ENCODE measurements at places on chromosomes 5 and 9.

- DNase-seq = no peak
Measured at GRCh38 chr5:101461455-101461854, 558.4 kb upstream of the ST8SIA4 start.

- no peak for DNase-seq
Measured at GRCh38 chr9:34989946-34990635, 546 bp downstream of the DNAJB5 start.

DNA sequence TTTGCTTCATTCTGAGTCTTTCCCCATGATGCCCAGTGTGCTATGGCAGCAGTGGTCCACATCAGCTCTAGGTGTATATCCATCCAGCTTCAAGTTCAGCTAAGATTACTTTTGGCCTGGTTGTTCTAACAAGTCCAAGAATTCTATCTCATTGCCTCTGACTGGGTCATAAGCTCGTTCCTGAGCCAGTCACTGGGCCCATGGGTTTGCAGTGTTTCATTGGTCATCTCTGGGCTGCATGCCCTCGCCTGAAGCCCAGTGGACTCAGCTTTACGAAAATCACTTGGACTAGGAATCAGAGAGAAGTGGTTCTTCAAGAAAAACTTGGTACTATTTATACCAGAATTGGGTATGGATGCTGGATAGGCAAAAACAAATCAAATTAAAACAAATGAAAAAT, 16.1 kb upstream of the ARHGAP26 start:
- no peak for DNase-seq

- DNase-seq = no peak
Measured at GRCh38 chr5:72752909-72753308, 63.6 kb upstream of the TNPO1 start.

GRCh38 chr5:155700333-155700732, 626.6 kb upstream of the SGCD start:
- DNase-seq = peak; percentile 11

DNA sequence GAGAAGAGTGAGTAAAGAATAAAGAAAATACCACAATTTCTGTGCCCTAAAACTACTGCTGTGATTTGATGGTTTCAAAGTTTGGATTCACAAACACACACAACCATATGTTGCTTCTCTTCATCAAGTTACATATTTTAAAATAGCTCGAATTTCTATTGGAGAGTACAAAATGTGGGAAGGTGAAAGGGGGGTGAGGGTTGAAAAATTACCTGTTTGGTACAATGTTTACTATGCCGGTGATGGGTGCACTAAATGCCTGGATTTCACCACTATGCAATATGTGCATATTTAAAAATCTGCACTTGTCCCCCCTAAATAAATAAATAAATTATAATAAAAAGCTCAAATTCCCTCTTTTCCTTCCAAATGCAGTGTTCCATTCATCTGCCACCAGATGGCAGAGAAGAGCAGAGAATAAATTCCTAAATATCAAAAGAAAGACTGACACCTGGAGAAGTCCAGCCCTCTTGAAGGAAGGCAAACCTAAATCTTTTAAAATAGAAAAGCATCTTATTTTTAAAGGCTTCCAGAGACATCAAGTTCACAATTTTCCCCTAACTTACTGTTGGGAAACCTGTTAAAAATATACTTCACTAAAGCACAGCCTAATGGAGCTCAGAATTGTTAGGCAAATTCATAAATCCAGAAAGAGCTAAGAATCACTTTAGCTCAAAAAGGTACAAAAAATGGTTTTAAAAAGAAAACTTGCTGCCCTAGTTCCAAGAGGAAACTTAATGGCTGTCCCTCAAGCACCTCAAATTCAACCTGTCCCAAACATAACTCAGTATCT, 24.8 kb upstream of the HNRNPA0 start:
- no peak for DNase-seq

DNA sequence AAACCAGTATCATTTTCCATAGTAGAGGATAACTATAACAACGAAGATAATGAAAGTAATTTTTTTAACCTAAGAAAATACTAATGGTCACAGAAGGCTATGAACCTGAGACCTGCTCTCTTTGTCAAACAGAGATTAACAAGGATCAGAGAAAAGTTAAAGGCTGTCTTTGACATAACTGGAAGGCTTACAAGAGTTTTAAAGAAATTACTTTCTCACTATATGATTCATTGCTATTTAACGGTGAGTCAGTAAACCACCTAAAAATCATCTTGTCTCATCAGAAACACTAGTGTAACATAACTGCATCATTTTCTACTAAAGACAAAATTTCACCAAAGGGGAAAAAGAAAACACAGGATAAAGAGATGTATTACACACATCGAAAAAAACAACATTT, 19.3 kb downstream of the MLANA start:
- no peak for DNase-seq

DNA sequence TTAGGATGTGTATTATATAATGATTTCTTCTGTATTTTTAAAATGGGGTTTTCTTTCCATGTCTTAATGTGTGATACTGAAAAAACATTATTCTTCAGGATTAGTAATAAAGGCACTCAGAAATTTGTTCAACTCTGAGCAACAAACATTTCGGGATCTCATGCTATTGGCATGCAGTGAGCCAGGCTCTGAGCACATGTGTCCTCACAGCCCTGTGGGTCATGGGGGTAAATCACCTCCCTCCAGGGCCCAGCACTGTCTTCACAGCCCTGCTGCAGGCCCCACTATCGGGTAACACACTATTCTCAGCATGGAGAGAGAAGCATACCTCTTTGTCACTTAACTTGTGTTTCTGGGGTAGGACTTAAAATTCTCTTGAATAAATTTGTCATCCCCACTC, 14.0 kb downstream of the TMEM174 start:
- no peak for DNase-seq

- no peak for DNase-seq
Measured at GRCh38 chr9:121182989-121183388, 18.7 kb downstream of the RAB14 start.

GRCh38 chr9:111150181-111150580, 111.9 kb upstream of the LPAR1 start:
- DNase-seq = no peak

DNA sequence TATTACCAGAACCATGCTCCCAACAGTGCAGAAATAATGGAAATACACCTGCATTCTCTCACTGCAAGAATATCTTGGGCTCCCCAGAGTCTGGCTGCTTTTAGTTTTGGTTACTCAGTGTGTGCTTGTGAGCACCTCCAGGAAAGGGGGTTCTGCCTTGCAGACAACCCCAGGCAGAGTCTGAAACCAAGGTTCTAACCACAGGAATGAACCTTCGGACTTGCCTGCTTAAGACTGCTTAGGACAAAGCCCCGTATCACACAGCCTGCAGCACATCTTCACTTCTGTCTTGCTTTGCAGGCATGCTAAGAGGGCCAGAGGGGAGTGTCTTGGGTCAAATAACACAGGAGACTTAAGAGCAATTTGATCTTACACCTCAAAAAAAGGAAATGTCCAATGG, 94.8 kb upstream of the SPATA31C2 start:
- no peak for DNase-seq

- DNase-seq = no peak
Measured at GRCh38 chr9:6471231-6471850, 58.3 kb downstream of the UHRF2 start.

DNA sequence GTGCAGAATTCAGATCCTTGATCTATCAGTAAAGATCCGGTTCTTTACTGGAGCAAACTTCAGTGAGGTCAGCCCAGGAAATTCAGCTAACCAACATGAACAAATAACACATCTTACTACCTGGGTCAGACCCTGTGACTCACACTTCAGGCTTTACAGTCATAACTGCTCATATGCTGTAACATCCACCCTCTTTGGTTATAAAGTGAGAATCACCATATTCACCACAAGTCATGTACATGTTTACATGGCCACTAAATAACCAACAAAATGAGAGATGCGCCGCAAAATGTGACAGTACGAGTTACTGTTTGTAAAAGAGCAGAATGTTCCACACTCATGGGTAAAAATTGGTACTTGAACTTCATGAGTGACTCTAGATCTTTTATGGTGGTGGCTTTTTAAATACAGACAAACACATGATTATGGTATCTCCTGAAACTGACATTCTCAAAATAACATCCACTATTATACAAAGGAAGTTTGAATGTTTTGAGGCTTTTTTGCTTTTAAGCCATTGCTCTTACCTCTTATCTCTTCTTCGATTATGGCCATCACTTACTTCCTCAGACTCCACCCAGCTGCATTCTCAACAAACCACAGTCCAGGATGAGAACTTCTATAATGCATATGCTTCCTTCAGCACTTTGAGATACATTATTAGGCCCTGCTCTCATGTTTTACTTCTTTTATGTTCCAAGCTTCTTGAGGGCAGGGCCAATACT, 516.6 kb downstream of the RAB3C start:
- DNase-seq = no peak

DNA sequence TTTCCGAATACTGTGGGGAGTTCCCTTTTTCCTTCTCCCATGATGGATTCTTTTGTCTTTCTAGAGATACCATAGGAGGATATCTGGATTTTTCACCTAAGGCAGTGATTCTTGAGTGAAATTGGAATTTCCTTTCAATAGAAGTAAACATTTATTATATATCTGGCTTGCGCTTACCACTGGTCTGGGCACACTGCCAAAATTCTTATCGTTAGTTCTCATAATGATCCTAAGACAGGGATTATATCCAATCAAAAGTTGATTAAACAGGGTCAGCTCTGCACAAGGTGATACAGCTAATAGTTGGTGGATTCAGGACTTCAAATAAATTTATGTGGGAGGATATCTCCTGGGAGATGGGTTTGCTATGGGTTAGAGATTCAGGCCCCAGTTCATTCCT, 9.6 kb downstream of the TLE4 start:
- DNase-seq = no peak

Measured in GM04503 (cell line).